Mesothelial cell of epicardium (in vitro differentiated cells): ENCODE measurements at places on chromosomes 12 and 14.

GRCh38 chr12:111798182-111798581, 31.4 kb downstream of the ALDH2 start:
- DNase-seq, result no peak

- no peak for DNase-seq
These were observed 9.8 kb upstream of the CDH24 start for GRCh38 chr14:23066855-23067744.

DNA sequence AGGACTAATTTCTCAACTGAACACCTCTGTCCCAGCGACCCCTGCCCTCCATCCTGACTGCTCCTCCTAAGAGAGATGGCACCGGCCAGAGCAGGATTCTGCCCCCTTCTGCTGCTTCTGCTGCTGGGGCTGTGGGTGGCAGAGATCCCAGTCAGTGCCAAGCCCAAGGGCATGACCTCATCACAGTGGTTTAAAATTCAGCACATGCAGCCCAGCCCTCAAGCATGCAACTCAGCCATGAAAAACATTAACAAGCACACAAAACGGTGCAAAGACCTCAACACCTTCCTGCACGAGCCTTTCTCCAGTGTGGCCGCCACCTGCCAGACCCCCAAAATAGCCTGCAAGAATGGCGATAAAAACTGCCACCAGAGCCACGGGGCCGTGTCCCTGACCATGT, 756 bp downstream of the RNASE7 start:
- no peak for DNase-seq

DNA sequence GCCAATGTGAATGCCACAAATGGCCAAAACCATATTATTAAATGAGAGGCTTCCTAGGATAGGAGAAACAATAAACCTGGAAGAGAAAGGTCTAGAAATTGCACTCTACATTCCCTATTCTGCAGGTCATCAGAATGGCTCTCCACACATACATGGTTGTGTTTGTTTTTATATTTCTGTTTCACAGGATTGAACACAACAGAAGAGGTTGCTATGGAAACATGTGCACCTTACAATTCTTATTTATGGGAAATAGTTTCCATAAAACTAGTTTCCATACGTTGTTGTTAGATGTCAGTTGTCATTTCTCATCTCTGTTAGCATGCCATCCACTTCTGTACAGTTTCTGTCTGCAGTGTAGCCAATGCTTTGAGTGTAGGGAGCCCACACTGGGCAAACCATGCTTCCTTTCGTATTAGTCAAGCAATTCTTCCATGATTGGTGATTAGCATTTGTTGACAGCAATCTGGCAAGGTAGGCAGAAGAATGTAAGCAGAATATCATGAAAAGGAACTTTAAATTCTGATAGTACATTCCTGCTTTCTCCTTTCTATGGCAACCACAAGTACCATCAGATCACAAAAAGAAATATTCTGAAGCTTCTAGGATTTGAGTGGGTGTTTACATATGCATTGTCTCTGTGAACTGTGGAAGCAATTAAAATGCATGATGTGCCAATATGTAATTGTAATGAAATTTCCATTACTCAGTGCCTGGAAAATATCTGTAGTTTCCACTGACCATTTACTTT, 141.6 kb upstream of the AVPR1A start:
- no peak for DNase-seq

DNA sequence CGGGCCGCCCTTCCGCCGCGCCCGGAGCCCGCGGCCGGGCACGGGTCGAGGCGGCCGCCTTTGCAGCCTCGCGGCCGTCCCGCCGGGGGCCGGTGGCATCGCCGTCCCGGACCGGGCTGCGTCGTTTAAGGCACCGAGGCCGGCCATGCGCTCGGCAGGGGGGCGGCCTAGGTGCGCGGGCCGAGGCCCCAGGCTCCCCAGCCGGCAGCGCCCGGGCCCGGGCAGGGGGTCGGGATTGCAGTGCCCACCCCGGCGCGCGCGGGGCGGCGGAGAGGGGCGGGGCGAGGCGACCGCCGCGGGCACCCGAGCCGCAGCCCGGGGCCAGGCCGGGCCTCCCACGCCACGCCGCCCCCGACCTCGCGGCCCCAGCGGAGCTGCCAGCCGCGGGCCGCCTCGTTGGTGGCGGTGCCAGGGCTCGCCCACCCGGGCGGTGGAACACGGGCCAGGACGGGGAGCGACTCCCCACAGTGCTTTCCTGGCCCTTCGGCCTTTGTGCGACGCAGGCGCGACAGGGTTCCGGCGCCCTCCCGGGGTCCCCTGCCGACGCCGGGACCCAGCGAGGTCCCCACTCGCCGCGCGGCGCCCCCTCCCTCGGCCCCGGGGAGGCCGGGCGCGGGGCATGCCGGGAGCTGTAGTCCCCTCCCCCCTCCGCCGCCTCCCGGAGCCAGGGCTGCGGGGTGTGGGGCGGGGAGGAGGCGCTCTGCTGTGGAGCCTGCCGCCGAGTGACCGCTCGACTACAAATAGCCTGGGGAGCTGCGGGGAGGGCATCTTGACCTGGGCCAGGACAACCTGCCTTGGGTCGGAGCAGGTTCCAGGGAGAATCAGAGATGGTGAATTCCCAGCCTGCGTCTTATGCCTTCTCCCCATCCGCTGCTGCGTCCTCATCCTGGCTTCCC, 769 bp downstream of the FKBP4 start:
- DNase-seq, result peak; percentile 73

GRCh38 chr14:23160924-23161522, 22.4 kb downstream of the SLC7A8 start:
- no peak for DNase-seq

GRCh38 chr14:81062816-81063215, 107.4 kb downstream of the TSHR start:
- DNase-seq, result no peak

DNA sequence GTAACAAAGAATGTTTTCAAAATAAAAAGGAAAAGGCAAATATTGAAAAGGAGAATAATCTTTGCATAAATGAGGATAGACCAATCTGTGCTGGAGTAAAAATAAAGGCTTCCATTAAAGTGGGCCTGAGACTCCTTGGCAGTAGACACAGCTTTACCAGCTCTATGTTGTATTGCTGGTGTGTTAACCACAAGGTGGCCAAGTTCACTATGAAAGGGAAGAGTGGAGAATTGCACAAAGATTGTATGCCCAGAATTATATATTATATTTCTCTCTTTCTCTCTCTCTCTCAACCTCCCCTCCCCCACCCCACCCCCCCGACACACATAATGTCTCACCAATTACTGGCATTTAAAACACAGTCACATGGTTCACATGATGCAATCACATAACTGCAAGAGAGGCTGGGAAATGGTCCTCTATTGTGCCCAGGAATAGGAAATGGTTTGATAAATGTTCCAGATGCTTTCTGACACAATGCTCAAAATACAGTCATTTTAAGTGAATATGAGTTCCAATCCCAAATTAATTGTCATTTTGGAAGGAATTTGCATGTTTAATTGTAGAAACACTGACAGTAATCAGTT, 222.6 kb upstream of the SYT1 start:
- DNase-seq, result no peak

DNA sequence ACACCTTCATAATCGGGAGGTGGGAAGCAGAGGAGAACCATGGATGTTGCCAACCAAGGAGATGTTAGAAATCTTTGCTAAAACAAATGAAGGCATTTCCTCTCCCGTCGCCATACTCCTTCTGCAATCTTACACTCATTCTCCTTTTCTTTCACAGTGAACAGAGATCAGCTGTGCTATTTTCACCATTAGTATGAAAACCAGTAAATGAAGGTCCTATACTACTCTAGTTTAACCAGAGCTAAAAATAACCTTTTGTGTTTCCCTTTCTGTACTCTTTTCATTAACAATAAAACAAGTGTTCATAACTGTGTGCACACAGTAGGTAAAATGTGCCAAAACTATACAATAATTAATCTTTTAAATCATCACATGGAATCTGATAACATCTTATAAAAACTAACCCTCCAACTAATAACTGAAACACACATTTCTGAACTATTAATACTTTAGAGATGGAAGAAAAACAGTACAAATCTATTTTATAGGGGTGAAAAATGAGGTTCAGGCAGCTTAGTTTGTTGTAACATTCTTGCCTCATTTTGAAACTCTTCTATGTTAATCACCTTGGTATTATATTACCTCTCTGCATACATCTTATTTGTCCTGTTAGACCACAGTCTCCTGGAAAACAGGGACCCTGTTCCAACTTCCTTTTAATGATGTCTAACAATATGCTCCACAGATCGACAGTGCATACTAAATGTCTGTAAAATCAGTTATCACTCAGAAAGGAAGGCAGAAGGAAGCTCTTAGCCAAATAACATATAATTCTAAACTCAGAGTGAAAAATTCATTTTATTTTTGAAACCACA, 69.5 kb downstream of the SPPL3 start:
- DNase-seq, result no peak

DNA sequence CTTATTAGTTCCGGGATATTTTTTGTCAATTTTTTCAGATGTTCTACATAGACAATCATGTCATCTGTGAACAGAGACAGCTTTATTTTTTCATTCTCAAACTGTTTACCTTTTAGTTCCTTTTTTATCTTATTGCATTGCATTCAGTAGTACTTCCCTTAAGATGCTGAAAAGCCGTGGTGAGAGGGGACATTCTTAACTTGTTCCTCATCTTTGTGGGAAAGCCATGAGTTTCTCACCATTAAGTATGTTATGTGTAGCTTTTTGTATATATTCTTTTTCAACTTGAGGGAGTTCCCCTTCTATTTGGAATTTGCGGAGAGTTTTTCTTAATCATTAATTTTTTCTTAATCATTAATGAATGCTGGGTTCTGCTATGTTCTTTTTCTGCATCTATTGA, 1727.1 kb upstream of the SEL1L start:
- no peak for DNase-seq

DNA sequence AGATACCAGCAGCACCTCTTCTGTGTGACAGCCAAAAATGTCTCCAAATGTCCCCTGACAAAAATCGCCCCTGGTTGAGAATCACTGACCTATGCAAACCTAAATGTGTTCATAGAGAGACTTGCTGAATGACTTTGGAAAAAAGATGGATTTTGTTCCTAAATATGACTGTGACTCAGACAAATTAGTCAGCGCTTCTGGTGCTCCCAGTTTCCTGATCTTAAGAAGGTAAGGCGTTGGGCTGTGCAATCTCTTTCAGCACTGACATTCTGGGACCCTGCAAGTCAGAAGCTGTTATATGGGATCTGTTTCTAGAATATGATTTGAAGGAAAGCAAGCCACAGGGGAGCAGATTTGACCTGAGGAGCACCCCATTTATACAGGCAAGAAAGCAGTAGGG, 90.6 kb upstream of the PWP1 start:
- DNase-seq, result no peak

- DNase-seq, result peak; percentile 37
These were observed 17.4 kb upstream of the CHFR start for GRCh38 chr12:132904718-132905328.

GRCh38 chr12:112841240-112841639, 49.7 kb downstream of the RPH3A start:
- peak; percentile 13 for DNase-seq

DNA sequence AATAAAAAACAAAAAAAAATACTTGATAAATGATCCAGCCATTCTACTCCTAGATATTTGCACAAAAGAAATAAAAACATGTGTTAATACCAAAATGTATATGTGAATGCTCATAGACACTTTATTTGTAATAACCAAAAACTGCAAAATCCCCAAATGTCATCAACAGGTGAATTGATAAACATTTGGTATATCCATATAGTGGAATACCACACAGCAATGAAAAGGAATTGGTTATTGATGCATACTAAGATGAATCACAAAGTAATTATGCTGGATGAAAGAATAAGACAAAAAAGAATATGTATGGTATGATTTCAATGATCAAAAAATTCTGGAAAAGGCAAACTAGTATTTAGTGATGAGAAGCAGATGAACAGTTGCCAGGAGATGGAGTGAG, 124.7 kb upstream of the VASH1 start:
- no peak for DNase-seq

DNA sequence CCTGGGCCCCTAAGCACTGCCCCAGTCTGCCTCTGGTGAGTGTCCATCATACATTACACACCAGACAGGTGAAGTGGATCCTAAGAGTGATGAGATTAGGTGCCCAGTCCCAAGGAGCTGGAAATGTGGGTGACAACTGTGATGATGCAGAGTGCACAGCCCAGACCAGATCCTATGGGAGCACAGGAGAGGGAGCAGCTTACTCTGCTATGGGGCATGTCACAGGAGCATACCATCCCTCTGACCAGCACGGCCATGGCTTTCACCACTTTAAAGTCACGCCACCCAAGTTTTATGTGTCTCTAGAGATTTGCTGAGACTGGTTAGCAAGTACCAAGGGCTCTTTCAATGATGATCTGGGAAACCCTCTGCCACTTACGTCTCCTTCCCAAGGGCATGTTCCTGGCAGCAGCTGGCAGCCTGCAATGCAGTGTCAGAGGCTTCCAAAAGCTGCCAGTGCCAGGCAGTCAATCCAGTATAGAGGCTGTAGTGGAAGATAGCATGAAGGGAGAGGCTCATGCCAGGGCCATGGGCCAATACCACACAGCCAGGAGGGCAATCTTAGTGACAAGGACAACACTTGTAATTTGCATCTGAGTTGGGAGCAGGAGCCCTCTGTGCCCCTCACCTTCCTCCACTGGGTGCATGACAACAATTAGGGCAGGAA, 40.2 kb downstream of the STAB2 start:
- DNase-seq, result no peak

DNA sequence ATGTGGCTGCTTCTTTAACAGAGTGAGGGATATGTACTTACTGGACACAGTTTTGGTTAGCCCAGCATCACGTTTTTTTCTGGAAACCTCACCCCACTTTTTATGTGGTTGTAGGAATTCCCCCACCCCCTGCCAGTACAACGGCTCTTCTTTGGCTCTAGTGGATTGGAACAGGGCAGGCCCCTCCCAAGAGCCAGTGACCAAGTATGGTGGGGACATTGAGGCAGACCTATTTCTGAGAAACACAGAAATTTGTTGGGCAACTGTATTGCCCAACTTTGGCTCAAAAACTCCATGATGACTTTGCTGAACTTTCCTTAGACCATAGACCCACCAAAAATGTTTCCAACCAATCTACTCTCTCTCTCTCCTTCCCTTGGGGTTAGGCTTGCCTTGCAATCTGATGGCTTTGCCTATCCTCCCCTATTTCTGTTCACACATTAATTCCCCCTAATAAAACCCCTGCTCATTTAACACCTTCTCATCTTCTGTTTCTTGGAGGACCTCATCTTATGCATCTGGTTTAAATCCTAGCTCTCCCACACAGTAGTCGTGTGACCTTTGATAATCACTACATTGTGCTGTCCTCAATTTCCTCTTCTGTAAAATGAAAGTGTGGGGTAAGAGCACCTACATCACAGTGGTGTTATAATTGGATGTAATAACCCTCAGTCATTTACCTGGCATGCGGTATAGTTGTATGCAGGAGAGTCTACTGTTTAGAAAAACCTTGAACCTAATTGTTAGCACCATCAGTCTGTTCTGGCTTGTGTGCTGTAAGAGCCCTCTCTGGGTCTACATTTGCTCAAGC, 71.7 kb downstream of the IGF1 start:
- no peak for DNase-seq

GRCh38 chr14:50620341-50620740, 47.8 kb downstream of the SAV1 start:
- DNase-seq, result no peak

DNA sequence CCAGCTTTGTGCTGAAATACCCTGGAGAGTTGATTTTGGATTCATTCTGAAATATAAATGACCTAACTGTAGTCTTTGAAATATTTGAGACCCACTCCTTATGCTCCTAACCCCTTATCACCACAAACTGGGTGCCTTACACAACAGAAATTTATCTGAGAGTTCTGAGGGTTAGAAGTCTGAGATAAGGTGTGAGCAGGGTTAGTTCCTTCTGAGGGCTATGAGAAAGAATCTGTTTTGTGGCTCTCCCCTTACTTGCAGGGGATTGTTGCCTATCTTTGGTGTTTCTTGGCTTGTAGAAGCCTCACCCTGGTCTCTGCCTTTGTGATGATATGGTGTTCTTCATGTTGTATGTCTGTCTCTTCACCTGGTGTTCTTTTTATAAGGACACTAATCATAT, 91.7 kb downstream of the DERA start:
- DNase-seq, result no peak
